ENCODE measurements at places on chromosomes 13 and 19.

DNA sequence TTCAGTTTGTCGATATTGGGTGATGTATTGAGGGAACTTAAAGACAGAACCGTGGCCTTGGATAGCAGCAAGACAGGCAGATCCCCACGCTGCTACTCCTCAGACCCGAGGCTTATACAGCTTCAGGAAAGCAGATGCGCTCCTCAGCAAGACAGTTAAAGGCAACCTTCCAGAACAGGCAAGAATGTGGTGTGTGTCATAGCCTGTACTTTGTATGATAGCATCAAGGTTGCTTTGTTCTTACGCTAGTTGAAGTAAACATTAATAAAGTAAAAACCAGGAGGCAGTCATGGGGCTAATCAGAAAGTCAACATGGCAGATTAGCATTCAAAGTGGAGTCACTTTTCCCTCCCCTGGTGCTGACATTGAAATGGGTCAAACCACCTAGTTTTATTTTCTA lies 473.2 kb downstream of the DCT start:
- no peak for DNase-seq

- no peak for DNase-seq
Measured at GRCh38 chr13:50127726-50128291, 112.6 kb downstream of the KCNRG start.

DNA sequence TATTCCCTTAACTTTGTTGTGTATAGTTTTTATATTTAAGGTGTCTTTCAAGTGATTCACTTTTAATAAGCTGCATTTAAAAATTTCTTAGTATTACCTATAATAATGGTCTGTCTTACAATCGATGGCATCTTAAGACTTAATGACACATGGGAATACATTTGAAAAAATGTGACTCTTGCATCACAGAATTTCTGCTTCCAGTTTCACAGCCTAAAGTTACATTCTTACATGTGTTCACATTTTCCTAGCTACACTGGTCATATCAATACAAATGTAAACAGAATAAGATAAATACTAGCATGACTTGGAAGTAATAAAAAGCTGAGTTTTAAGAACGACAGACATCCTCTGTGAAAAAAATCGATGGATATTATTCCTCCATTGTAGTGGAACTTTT lies 1597.1 kb upstream of the MIR17HG start:
- no peak for DNase-seq

DNA sequence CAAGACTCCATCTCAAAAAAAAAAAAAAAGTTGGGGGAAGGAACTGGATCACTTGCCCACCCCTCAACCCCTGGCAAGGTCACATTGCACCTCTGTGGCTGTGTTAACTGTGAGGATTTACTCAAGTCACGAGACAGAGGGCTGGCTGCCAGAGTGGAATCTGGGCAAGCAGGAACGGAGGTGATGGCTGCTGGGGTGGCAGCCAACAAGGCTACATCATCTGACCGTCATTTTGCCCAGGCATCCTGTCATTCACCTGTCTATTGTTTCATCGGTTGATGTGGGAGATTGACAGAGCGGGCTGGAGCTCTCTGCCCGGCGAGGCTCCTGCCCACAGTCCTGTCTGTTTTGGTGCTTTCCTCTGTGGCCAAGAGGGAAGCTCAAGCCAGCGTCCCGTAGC lies 75.7 kb downstream of the DPF1 start:
- no peak for DNase-seq

- DNase-seq: no peak
Measured at GRCh38 chr13:98142380-98143156, at the start of gene FARP1. TSS of gene FARP1 (plus strand) at chr13:98143094. CDS start at chr13:98213243, 70,149 bp downstream.

- DNase-seq: no peak
Measured at GRCh38 chr13:38967446-38967845, 23.2 kb downstream of the STOML3 start.

- no peak for DNase-seq
Measured at GRCh38 chr13:40562975-40563349, 103.5 kb downstream of the FOXO1 start.

DNA sequence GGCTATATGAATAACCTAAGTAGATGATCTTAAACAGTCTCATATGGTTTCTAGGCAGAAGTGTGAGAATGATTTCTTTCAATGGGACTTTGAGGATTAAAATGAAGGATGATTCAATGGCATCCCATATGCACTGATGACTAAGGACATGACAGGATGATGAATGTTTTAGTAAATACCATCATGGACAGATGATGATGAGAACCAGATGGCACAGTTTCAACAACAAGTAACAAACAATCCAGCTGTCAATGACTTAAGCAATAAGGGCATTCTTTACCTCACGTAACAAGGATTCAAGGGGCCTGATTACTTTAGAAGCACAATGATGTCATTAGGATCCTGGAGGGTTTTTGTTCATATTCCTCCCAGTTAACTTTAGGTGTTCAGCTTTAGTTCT lies 2678.4 kb downstream of the PCDH9 start:
- no peak for DNase-seq

GRCh38 chr19:406971-407510 lies 1.9 kb downstream of the C2CD4C start:
- DNase-seq: no peak

DNA sequence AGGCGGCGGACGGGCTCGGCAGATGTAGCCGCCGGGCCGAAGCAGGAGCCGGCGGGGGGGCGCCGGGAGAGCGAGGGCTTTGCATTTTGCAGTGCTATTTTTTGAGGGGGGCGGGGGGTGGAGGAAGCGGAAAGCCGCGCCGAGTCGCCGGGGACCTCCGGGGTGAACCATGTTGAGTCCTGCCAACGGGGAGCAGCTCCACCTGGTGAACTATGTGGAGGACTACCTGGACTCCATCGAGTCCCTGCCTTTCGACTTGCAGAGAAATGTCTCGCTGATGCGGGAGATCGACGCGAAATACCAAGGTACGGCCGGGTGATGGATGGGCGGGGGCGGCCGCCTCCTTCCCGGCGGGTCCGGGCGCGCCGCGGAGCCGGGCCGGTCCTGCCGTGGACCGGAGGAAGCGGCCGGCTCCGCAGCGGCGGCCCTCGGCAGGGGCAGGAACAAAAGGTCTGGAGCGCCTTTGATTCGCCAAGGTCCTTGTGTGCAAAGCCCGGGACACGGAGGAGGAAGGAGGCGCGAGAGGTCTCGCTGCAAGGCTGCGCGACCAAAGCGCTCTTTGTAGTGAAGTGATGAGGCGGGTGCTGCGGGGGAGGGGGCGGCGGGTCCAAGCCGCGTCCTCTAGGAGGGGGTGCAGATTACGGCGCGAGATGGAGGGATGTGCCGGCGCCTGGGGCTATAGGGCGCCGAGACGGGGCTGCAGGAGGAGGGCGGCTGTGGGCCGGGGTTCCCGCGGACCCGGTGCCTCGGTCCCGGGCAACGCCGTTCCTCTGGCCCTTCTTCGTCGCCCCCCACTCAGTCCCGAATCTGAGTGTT lies 689 bp downstream of the ING1 start:
- DNase-seq: peak; percentile 71

GRCh38 chr13:51048616-51049015 lies 62.5 kb downstream of the C13orf42 start:
- no peak for DNase-seq

DNA sequence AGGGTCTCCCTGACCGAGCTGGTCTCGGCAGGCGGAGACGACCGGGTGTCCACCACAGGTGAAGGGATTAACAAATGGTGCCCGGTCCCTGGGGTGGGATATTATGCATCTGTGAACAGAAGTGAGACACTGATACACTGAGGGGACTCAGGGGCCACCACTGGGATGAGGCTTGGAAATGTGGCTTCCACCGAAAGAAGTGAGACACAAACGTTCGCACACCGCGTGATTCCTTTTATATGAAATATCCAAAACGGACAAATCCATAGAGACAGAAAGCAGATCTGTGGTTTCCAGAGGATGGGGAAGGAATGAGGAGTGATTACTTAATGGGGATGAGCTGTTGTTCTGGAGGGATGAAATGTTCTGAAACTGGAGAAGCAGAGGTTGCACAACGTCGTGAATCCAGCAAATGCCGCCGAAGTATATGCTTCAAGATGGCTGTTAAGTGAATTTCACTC lies 47.5 kb downstream of the C13orf46 start:
- DNase-seq: no peak

DNA sequence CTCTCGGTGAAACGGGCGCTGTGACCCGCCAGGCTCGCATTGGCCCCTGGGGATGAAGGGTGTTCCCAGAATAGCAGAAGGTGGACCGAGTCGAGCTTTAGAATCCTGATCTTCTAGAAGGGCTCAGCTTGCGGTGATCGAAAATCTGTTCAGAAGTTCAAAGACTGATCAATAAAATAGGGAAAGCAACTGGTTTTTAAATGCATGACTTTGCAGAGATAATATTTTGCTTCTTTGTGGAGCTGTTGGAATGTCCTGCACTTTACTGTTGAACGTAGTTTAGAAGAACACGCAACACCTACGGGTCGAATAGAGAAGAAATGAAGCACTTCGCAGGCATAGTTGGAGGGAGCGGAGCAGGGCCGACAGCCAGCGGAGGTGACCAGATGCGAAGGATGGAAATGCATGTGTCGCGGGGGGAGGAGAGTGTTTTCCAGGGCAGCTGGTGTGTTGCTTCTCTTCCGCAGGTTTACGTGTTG lies 766 bp downstream of the CEBPG start:
- DNase-seq: no peak

DNA sequence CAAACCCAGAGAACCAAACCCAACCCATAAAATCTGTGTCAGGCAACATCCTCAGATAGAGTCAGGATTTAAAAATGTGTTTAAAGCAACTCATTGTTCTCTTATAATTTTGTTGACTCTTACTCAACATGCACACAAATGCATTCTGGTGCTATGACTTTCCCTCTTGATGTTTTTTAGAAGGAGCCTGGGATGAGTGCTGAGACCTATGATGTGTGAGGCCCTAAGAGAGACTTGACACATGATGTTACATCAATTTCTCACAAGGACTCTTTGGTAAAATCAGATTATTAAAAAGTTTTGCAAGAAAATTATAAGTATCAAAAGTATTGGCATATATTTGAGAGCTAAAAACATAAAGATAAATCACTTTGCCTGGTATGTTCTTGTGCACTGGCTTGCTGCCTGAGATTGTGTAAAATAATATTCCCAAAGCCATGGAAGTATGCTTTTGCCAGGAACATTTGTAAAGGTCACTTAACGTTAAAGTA lies 173.9 kb downstream of the DCLK1 start:
- DNase-seq: no peak

DNA sequence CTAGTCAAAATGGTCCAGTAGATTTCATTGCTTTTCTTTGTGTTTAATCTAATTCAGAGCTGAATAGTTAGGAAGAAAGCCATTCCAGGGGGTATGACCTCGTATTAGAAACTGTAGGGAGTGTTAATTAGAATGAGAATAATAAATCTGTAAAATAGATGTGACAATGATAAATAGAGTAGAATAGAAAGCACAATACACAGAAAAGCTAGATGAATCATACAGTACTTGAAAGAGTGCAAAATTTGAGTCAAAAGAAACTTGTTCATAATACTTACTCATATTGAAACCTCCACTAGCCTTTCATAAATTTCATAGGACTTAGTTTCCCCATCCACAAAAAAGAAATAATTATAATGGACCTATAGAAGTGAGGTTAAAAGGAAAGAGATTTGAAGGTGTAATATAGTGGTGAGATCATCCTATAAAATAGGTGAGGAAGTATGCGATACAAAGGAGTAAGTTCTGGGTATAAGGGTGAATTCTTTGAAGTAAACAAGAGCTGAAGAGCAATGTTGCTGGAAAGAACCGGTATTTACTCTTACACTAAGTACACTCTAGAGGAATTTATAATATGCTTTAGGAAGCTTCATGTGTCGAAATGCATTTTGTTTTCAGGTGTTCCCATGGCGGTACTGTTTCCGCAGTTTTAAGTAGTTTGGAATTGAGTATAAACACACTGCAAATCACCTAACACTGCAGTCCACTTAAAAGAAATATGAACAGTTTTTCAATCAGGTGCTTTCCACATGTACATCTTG lies 21.9 kb downstream of the PCDH17 start:
- no peak for DNase-seq

Data from activated CD4-positive, alpha-beta T cell treated with anti-CD3 and anti-CD28 coated beads for 4 hours (primary cell).